ENCODE measurements at places on chromosomes 1 and 21.

GRCh38 chr1:202681736-202682420, 28.4 kb downstream of the SYT2 start:
- no peak for DNase-seq

DNA sequence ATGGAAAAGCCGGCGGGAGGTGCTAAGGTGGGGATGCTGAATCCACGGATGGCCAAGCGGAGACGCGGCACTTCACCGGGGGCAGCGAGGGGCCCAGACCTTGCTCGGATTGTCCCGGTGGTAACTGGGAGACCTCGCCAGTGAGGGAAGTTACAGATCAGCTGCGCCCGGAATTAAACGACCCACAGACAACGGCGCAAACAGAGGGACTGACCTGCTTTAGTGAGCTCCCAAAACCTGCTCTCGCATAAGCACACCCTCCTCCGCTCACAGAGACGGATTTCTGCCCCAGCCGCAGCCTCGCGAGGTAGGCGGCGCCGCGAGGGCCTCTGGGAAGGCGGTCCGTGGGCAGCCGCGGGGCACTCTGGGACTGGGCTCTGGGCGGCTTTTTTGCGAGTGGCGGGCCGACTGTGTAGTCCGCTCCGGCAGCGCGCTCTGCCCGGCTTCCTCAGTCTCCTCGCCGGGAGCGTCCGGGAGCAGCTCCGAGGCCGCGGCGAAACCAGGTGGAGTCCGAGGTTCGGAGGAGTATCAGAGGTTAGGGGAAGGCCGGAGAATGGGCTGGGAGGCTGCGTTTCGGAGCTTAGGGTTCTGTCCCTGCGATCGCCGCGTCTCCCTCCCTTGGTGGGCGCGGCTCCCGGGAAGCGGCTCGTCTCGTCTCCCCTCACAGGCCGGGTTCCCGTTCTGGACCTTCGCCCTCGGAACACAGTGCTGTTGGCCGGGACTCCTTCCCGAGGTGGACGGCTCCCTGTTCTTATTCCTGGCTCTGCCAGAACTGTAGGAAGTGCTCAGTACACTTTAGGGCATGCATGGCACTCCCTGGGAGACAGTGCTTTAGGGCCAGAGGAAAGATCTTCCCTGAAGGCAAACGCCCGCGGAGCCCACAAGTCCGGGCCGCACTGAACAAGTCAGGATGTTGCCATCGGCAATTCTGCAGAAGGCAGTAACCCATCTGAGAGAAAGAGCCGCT, at the start of gene EXO5:
Gene EXO5 (plus strand): TSS at position 393 of the 967 bp plus-strand sequence. CDS start 5,778 bp downstream, outside the sequence.
- DNase-seq, result peak; percentile 75

GRCh38 chr21:46157396-46157986, 2.1 kb upstream of the FTCD start:
- DNase-seq, result no peak

- peak; percentile 58 for DNase-seq
Observed at GRCh38 chr1:109776911-109777310, 13.2 kb upstream of the EPS8L3 start.

DNA sequence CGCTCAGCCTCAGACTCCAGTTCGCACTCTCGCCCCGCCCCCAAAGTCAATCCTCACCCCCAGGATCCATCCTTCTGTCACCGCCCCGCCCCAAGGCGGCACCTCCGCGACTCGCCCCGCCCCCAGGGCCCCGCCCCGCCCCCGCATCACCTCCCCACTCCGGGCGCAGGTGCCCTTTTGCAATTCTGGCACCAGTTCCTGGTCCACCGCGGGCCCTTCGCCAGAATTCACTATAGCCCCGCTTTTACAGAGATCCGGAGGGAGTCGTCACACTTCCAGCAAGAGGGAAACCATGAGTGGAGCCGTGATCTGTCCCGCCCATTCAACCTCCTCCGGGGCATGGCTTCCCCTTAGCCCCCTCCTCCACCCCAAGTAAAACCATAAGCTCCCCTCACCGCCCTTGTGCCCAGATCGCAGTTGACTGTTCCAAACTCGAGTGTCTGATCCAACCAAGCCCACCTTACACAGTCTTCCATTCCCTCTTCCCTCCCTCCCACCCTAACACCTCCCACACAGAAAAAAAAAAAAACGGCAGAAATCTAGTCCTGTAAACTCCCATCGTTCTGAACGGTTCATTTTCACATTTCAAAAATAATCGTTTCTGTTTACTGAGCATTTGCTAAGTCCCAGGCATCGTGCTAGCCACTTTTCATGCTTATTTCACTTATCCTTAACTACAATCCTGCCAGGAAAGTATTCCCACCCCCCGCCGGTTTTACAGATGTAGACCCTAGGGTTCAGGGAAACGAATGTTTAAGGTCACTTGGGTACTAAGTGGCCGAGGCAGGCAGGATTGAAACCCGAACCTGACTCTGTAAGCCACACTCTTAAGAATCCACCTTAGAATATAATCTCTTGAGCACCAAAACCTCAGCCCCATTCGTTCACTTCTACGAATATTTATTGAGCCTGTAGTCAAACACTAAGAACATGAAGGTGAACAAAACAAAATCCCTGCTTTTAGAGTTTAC, 1.3 kb upstream of the DNAJC16 start:
- peak; percentile 99 for DNase-seq

DNA sequence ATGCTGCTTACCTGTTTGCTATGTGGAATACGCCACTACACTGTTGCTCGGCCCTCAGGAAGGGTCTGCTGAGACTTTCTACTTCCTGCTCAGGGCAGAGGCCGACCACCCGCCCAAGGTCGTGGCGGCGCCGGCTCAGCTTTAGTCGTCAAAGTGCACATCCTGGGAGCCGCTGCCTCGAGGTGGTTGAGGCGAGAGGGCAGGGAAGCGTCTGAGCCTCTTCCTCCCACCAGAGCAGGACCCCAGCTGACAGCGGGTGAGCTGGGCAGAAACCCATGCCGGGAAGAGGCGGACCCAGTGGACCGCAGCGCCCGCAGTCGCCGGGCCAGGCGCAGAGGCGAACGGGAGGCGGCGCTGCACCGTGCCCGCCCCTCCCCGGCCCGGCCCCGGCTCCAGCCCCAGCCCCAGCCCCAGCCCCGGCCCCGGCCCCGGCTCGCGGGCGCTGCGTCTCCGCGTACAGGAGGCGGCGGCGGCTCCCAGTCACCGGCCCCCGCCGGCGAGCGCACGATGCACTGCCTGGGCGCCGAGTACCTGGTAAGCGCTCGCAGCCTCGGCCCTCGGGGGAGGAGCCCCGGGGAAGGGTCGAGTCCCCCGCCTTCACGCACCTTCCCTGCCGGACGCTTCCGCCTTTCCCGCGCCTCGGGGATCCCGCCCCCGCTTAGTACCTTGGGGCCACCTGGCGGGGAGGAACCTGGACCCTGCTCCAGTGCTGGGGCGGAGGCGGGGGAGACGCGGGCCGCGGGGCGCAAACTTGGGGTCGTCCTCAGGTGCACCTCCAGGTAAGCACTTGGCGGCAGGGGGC, at the start of gene SLC44A3:
Gene SLC44A3 (plus strand): TSS at position 413 of the 802 bp plus-strand sequence. CDS start 95 bp downstream, at position 508.
- peak; percentile 12 for DNase-seq

- DNase-seq, result no peak
Observed at GRCh38 chr1:156599811-156600210, 1.5 kb downstream of the GPATCH4 start.

DNA sequence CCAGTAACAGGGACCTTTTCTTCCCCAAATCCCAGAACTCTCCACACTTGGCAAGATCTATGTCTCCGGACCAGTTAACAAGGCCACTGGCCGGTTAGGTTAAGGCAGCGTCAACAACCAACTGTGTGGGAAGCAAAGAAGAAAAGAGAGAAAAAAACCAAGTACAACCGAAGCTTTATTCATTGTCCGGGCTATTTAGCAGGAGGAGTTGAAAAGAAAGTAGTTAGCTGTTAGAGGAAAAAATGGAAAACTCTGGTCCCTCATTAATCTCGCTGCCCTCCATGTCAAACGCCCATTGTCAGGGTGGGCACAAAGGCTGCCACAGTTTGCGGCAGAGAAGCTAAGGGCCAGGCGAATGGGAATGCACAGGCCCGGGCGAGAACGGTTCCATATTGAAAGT, 49.3 kb upstream of the GRIK3 start:
- no peak for DNase-seq

DNA sequence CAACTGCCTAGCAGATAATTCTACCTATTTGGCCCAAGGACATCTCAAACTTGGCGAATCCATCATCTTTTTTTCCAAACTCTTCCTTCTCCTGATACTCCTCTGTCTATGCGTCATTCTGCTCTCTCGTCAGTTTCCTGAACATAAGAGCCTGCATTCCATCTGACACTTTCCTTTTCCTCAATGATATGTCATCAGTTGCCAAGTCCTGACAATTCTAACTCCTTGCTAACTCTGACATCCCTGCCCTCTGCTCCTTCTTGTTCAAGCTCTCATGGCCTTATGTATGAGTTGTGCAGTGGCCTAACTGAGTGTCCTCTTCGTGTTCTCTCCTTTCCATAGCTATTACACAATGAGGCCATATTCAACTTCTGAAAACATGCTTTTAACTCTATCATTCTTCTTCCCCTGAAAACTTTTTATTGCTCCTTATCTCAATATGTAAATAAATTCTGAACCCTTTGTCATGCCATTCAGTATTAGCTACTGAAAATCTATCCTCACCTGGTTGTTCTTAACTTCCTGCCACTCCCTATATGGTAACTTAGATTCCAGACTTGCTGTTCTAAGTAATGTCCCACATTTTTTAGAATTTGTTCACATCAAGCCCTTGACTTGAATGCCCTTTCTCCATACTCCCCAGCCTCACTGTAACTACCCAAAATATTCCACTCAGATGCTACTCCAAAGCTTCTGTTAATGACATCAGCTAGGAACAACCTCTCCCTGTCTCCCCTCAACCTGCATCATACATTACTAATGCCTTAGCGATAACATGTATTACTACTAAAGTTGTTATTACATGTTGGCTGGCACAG, 11.5 kb downstream of the PALMD start:
- no peak for DNase-seq

- no peak for DNase-seq
Observed at GRCh38 chr21:38925923-38926322, 120.2 kb downstream of the ETS2 start.

DNA sequence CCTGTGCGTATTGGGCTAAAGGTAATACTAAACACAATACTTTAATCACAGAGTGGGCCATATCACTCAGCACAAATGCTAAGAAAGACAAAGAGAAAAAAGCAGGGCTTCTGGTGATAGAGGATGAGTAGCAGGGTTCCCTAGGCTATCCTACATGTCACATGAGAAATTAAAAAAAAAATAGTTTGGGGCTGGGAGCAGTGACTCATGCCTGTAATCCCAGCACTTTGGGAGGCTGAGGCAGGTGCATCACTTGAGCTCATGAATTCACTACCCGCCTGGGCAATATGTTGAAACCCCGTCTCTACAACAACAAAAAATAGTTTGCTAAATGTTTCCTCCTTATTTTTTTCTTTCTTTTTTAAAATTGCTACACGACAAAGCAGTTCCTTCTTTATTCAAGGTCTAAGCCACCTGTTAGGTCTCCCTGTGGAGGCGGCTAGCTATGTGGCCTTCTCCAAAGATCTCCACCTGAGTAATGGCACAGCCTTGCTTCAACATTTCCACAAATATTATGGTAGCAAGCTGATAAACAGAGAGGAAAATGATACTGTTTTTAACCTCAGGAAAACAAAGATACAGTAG, 1.5 kb downstream of the ENSA start:
- no peak for DNase-seq

- DNase-seq, result no peak
Observed at GRCh38 chr1:40782371-40782956, 1.1 kb upstream of the KCNQ4 start.

GRCh38 chr1:87864676-87865075, 536.0 kb downstream of the LMO4 start:
- DNase-seq, result no peak

DNA sequence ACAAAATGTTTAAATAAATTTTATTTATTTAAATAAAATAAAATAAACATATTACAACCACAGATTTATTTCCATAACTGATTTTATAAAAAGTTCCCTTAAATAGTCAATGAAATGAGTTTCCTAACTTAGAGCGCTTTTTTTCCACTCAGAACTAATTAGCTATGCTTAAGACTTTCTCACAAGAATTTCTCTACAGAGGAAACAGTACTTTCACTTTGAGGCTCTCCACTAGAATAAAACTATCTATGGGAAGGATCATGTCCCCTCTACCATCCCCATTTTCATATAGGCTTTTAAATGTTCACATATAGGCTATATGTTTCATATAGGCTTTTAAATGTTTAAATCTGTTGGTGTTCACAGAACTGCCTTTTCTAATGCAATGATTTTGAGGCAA, 40.0 kb upstream of the DPH5 start:
- no peak for DNase-seq

GRCh38 chr1:219754767-219755166, 141.9 kb upstream of the ZC3H11B start:
- DNase-seq, result no peak

DNA sequence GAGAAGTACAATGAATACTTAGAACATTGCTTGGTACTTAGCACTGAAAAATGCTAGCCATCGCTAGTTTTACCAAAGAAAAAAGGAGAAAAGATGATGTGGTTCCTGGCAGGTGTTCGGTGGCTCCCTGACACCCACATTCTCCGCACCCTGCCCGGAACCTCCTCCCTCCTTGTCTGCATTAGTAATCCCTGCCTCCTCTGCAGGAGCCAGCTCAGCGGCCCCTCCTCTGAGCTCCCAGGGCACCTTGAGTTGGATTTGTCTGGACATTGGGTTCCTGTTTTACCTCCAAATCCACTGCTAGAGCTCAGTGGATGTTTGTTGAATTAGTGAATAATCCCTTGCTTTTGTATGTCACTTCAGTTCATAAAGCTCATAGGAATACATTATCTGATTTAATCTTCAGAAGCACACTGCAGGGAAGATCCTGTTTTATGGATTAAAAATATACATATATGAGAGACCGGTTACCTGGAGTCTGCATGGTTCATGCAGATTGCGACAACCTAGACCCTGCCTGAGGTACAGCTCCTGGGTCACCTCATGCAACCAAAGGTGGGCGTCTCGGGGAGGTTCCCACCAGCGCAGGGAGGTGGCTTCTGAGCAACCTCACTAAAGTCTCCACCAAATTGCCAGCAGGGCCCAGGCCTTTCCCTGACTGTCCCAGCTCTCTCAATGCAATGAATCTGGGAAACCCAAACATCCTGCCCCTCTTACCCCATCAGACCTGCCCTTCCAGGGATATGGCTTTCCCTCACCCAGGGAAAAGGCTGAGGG, 24.2 kb downstream of the PCAT6 start:
- DNase-seq, result no peak

GRCh38 chr1:60066001-60066400, 7.6 kb downstream of the C1orf87 start:
- no peak for DNase-seq

- no peak for DNase-seq
Observed at GRCh38 chr21:17491716-17492414, 21.0 kb upstream of the CXADR start.

- DNase-seq, result no peak
Observed at GRCh38 chr1:61157468-61157987, 75.2 kb downstream of the NFIA start.

- DNase-seq, result peak; percentile 65
Observed at GRCh38 chr1:59814180-59814900, 409 bp upstream of the HOOK1 start.

DNA sequence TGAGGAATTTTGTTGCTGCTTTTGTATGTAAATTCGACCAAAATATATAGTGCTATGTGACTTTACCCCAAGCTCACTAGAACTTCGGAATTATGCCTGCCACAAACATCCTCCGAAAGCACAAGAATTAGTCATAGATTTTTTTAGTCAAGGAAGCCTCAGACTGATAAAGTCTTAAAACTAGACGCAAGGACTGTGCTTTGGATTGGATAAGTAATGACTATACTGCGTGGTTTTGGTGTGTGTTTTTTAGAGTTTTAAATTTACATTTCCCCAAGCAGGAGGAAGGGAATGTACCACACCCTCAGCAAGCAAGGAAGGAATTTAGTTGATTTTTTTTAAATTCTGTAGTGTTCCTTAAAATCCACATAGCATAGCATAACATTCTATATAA, 10.3 kb downstream of the WLS start:
- no peak for DNase-seq
